Endothelial cell of coronary artery (primary cell): ENCODE measurements at places on chromosomes 16 and 17. TPM values are rescaled to one million over a fixed set of nuclear protein-coding genes. Genes with fewer than 3 reads are reported as not detected.

Gene HCRT
- total RNA-seq: not detected in 2 replicates

Gene C16orf78
- not detected in 2 replicates for total RNA-seq

Gene RPH3AL
- total RNA-seq: 2.8 and 7.5 TPM in 2 replicates

Gene SRCIN1
- total RNA-seq: under 0.01 TPM in 2 replicates

Gene TVP23A
- total RNA-seq: not detected in 2 replicates

Gene KRT13
- not detected in 2 replicates for total RNA-seq

Gene CALB2
- total RNA-seq: not detected in 2 replicates

Gene SHBG
- 0.18 and 0.19 TPM in 2 replicates for total RNA-seq

Gene CCL3
- not detected in 2 replicates for total RNA-seq

Gene DPEP3
- not detected in 2 replicates for total RNA-seq

Gene C16orf89
- total RNA-seq: not detected in 2 replicates

Gene C17orf50
- not detected in 2 replicates for total RNA-seq

Gene KRTAP4-3
- not detected in 2 replicates for total RNA-seq

Gene SLC6A2
- total RNA-seq: not detected in 2 replicates

Gene ABCC11
- total RNA-seq: under 0.01 and 0.09 TPM in 2 replicates

Gene HS3ST3A1
- 0.18 TPM in 1 of 2 replicates, not detected in the other for total RNA-seq

Gene CDK5R1
- total RNA-seq: 1.0 and 1.9 TPM in 2 replicates

Gene RNU2-1
- total RNA-seq: not detected in 2 replicates

Gene MYH1
- not detected in 2 replicates for total RNA-seq

Gene RSL1D1
- 57.4 and 65.3 TPM in 2 replicates for total RNA-seq

Gene DHRS7C
- total RNA-seq: not detected in 2 replicates

Gene RANBP10
- total RNA-seq: 4.6 and 5.6 TPM in 2 replicates

Gene SPN
- not detected in 2 replicates for total RNA-seq

Gene SLC4A1
- not detected in 2 replicates for total RNA-seq

Gene CIBAR2
- total RNA-seq: not detected in 2 replicates

Gene NPIPA5
- 0.63 TPM in 1 of 2 replicates, not detected in the other for total RNA-seq

Gene ASPHD1
- 1.2 and 2.4 TPM in 2 replicates for total RNA-seq

Gene CETP
- 0.19 and 0.90 TPM in 2 replicates for total RNA-seq

Gene AURKB
- total RNA-seq: 16.0 and 35.2 TPM in 2 replicates

Gene OTOP2
- total RNA-seq: not detected in 2 replicates

Gene ZFHX3
- 3.1 and 7.0 TPM in 2 replicates for total RNA-seq

Gene KRTAP2-3
- total RNA-seq: not detected in 2 replicates

Gene ATP2A3
- 0.54 and 0.85 TPM in 2 replicates for total RNA-seq

Gene CD300C
- not detected in 2 replicates for total RNA-seq

Gene ZNF207
- total RNA-seq: 90.1 and 97.0 TPM in 2 replicates

Gene PRDM7
- total RNA-seq: not detected in 2 replicates

Gene DUS1L
- total RNA-seq: 58.5 and 69.6 TPM in 2 replicates

Gene TNFRSF17
- total RNA-seq: not detected in 2 replicates

Gene ALDH3A1
- total RNA-seq: 0.36 and 0.38 TPM in 2 replicates
